ENCODE measurements at places on chromosomes 1 and 21. TPM values are rescaled to one million over a fixed set of nuclear protein-coding genes. Genes with fewer than 3 reads are reported as not detected.

CTH gene
- 0.81 TPM for total RNA-seq

ELAVL4 gene
- 0.42 TPM for total RNA-seq

OR2M4 gene
- not detected for total RNA-seq

NPPB gene
- total RNA-seq, result not detected

NPHS2 gene
- total RNA-seq, result not detected
